ENCODE measurements at places on chromosomes 3 and 15. TPM values are rescaled to one million over a fixed set of nuclear protein-coding genes. Genes with fewer than 3 reads are reported as not detected.
A peak's percentile ranks its signal among the peaks of the same experiment; 100 is the strongest.

CELSR3 gene
- 0.35 TPM for total RNA-seq

P3H2 gene
- 1.2 TPM for total RNA-seq

DNA sequence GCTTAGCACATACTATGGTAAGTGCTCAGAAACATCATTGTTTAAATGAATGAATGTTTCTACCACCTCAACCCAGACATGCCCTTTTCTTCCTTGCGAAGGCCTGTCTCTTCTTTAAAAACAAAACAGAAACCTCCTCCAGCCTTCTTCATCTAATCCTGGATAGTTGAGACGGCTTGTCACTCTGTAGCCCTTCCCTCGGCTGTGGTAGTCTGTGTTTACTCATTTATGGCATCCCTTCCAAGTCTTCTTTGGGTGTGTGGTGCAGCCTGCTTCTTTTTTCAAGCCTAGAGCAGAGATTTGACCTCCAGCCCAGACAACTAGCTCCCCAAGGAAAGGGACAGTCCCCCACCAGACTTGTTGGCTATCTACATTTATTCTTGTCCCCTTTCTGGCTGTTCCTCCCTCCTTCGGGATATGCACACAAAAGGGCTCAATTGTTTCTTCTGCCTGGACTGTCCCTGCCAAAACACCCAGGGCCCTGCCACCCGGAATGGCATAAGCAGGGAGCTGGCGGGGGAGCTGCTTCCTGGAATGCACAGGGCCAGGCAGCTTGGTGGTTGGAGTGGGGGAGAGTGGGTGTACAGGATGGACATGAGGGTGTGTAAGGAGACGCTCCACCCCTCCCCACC lies 67.8 kb downstream of the ITGA11 start:
- peak; percentile 73 for DNase-seq

DNA sequence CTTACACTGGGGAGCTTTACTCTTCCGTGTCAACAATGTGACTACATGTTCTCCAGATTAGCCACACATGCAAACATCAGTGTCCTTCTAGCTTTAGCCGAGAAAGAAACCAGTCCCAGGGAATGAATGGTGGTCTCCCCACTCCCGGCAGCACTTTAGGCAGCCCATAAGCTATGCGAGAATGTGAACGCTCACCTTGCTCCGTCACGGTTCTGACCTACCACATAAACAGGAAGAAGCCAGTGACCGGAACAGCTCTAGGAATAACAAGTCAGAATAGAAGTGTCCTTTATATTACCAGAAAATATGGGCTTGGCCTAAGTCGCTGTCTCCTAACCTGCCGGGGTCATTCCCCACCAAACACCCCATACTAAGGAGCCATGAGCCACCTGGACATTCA lies 98.0 kb upstream of the ABHD17C start:
- DNase-seq, result no peak

- DNase-seq, result no peak
Measured at GRCh38 chr3:50623840-50624474, 7.0 kb downstream of the MAPKAPK3 start.

DNA sequence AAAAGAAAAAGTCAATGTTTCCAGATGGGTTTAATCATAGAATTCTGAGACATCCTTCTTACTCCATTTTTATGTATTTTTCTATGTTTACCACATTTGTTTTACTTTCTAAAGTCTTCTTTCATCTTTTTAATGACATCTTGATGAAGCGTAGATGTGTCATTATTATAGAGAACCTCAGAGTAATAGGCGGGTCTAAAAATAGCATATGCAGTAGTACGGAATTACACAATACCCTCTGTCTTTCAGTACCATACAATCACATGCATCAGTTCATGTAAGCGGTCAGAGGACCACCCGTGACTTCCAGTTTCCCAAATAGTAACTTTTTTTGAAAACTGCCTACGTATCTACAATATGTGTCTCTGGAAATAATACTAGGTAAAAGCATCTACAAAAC lies 224.0 kb downstream of the PLOD2 start:
- DNase-seq, result no peak

GRCh38 chr15:71997691-71998090 lies 120.3 kb downstream of the MYO9A start:
- no peak for DNase-seq

GRCh38 chr15:38605744-38606143 lies 41.1 kb upstream of the RASGRP1 start:
- no peak for DNase-seq

Data from left ventricle myocardium superior (tissue), 1 donor.